Caki2 (cell line): ENCODE measurements at places on chromosomes 7 and 10. TPM values are rescaled to one million over a fixed set of nuclear protein-coding genes. Genes with fewer than 3 reads are reported as not detected.

GRCh38 chr10:77485847-77486246, 151.8 kb downstream of the KCNMA1 start:
- DNase-seq, result no peak

DNA sequence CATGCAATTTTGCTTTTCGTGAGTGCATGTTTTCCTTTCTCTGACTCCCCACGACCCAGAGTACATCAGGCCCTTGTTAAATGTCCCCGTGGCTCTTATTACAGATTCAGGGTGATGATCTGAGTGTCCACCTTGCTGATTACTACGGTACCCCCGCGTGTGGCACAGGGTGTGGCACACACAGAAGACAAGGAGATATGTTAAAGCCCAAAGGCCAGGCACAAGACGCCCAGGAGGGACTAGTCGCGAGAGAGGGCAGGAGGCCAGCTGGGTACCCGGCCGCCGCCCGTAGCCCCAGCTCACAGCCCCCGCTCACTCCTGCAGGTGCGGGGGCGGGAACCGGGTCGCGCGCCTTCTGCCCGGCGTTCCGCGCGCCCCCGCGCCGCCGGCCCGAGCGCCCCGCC, 281 bp upstream of the EXOC6 start:
- DNase-seq, result peak; percentile 19

GRCh38 chr10:63896992-63897391, 375.8 kb downstream of the REEP3 start:
- no peak for DNase-seq

The GIMAP6 gene
- total RNA-seq, result not detected in 2 replicates

The CPED1 gene
- total RNA-seq, result not detected in 2 replicates

The IGFBP3 gene
- 354 and 370 TPM in 2 replicates for total RNA-seq
